ENCODE measurements at places on chromosomes 7 and 10. TPM values are rescaled to one million over a fixed set of nuclear protein-coding genes. Genes with fewer than 3 reads are reported as not detected.

DNA sequence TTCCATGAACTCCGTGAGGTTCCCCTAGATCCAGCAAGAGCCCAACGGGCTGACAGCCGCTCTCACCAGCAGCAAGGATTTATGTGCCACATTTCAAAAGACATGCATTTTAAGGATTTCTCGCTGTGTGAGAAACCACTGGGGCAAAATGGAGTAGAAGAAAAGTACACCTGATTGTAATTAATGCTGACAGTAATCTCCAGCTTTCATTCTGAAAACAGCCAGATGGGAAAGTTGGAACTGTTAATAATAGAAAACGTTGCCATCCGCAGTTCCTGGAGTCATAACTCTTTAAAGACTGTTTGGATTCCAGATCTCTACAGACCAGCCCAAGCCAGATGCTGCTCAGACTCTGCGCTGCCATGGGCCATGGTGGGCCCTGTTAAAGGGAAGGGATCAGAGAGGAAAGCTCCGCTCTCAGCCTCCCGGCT lies 216.9 kb upstream of the GLI3 start:
- no peak overlapping the region for H3K27ac ChIP-seq
- no peak overlapping the region for H3K4me3 ChIP-seq
- no peaks in the 10 kb centered on the region for H3K27me3 ChIP-seq
- no peaks in the 10 kb centered on the region for H3K36me3 ChIP-seq
- H3K4me1 ChIP-seq = no peaks in the 10 kb centered on the region
- no peak for DNase-seq

GRCh38 chr10:128568041-128568440 lies 441.8 kb upstream of the MKI67 start:
- no peaks in the 10 kb centered on the region for H3K4me1 ChIP-seq
- H3K27ac ChIP-seq = no peak overlapping the region
- no peaks in the 10 kb centered on the region for H3K36me3 ChIP-seq
- H3K4me3 ChIP-seq = no peak overlapping the region
- H3K27me3 ChIP-seq = peaks cover 5% of the 10 kb centered on the region
- DNase-seq = no peak

GRCh38 chr7:55247428-55247827 lies 117.7 kb upstream of the LANCL2 start:
- no peaks in the 10 kb centered on the region for H3K4me1 ChIP-seq
- no peak for DNase-seq

DNA sequence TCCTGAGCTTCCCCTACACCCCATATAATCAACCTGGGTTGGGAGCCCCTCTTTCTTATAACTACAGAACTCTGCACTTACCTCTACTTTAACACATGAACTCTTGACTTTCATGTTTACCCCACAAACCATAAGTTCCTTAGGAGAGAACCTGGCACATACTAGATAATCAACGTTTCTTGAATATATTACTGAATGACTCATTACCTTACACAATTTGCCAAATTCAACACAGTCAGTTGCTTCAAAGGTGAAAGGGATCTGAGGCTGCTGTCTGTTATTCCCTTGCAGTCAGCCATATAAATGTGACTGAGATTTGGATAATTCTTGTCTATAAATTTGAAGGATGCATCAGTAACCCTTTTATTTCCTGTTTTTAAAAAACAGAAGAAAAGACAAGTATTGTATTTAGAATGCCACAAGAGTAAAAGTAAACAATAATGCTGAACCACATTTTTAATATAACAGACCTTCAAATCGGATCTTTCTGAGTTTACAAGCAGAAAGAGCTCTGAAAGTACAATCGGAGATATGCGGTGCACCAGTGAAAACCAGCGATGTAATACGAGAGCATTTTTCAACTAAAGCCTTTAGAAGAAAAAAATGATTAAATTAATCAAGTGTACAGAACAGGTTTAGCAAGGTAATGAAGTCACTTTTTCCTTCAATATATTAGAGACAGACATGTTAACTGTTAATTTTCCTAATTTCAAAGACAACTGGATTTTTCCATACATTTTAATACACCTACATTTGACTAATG lies 29.5 kb upstream of the LRRC17 start:
- no peaks in the 10 kb centered on the region for H3K27me3 ChIP-seq
- DNase-seq = no peak
- no peak overlapping the region for H3K27ac ChIP-seq
- H3K36me3 ChIP-seq = no peaks in the 10 kb centered on the region

- no peak overlapping the region for H3K27ac ChIP-seq
- H3K27me3 ChIP-seq = no peaks in the 10 kb centered on the region
- no peak for DNase-seq
- no peak overlapping the region for H3K4me3 ChIP-seq
- H3K4me1 ChIP-seq = no peaks in the 10 kb centered on the region
- H3K36me3 ChIP-seq = no peaks in the 10 kb centered on the region
Measured at GRCh38 chr10:126438407-126438783, 50.1 kb upstream of the ADAM12 start.

GRCh38 chr10:132364594-132364970 lies 32.4 kb upstream of the PWWP2B start:
- H3K27me3 ChIP-seq = no peaks in the 10 kb centered on the region
- H3K27ac ChIP-seq = no peak overlapping the region
- DNase-seq = no peak
- H3K4me1 ChIP-seq = no peaks in the 10 kb centered on the region
- no peak overlapping the region for H3K4me3 ChIP-seq

GRCh38 chr10:126935263-126935946 lies 30.2 kb downstream of the DOCK1 start:
- H3K27ac ChIP-seq = no peak overlapping the region
- no peaks in the 10 kb centered on the region for H3K27me3 ChIP-seq
- no peaks in the 10 kb centered on the region for H3K36me3 ChIP-seq

GRCh38 chr7:25091779-25092178 lies 33.3 kb downstream of the CYCS start:
- no peaks in the 10 kb centered on the region for H3K36me3 ChIP-seq
- H3K4me3 ChIP-seq = no peak overlapping the region
- H3K4me1 ChIP-seq = no peaks in the 10 kb centered on the region
- no peak overlapping the region for H3K27ac ChIP-seq

- no peak overlapping the region for H3K27ac ChIP-seq
- DNase-seq = no peak
- no peaks in the 10 kb centered on the region for H3K36me3 ChIP-seq
- H3K4me3 ChIP-seq = no peak overlapping the region
- no peaks in the 10 kb centered on the region for H3K27me3 ChIP-seq
Measured at GRCh38 chr7:108415821-108416536, 40.3 kb downstream of the NRCAM start.

DNA sequence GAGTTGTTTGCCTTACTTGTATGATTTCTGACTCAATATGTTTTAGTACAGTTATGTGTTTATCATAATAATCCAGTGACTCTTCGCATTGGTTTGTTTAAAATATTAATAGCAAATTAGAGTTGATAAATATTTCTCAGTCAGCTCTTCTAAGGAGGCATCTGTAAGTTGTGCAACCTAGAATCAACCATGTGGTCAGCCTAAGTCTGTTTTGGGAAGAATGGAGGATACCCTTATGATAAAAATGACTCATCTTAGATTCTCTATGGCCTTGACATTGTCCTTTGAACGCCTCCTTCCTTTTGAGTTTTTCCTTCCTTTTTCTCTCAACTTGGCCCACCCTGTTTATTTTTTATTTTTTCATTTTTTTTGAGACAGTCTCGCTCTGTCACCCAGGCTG lies 18.8 kb downstream of the DNAJC9 start:
- DNase-seq = no peak
- H3K4me3 ChIP-seq = no peak overlapping the region
- no peaks in the 10 kb centered on the region for H3K4me1 ChIP-seq
- no peak overlapping the region for H3K27ac ChIP-seq

Gene WNT8B
- not detected for total RNA-seq

Gene PLPP4
- 0.37 TPM for total RNA-seq

Gene FKBP6
- total RNA-seq = not detected

Gene C10orf71
- not detected for total RNA-seq

Gene NODAL
- not detected for total RNA-seq
